ENCODE measurements at places on chromosomes 7 and 10.
A peak's percentile ranks its signal among the peaks of the same experiment; 100 is the strongest.

DNA sequence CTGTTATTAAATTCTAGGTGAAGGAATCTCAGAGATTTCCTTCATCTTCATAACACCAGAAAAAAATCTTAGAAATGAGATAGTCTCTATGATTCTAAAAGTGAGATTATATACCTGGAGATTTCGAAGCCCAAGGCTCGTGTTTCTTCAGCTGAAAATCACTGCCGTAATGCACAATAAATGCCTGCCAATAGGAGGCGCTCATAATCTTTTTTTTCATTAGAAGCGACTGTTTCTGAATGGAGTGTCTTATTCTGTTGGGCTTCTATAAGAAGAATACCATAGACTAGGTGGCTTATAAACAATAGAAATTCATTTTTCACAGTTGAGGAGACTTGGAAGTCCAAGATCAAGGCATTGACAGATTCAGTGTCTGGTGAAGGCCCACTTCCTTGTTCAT, 294.7 kb downstream of the PRKG1 start:
- no peak for DNase-seq

GRCh38 chr7:82593780-82594179, 150.2 kb upstream of the CACNA2D1 start:
- DNase-seq, result no peak

DNA sequence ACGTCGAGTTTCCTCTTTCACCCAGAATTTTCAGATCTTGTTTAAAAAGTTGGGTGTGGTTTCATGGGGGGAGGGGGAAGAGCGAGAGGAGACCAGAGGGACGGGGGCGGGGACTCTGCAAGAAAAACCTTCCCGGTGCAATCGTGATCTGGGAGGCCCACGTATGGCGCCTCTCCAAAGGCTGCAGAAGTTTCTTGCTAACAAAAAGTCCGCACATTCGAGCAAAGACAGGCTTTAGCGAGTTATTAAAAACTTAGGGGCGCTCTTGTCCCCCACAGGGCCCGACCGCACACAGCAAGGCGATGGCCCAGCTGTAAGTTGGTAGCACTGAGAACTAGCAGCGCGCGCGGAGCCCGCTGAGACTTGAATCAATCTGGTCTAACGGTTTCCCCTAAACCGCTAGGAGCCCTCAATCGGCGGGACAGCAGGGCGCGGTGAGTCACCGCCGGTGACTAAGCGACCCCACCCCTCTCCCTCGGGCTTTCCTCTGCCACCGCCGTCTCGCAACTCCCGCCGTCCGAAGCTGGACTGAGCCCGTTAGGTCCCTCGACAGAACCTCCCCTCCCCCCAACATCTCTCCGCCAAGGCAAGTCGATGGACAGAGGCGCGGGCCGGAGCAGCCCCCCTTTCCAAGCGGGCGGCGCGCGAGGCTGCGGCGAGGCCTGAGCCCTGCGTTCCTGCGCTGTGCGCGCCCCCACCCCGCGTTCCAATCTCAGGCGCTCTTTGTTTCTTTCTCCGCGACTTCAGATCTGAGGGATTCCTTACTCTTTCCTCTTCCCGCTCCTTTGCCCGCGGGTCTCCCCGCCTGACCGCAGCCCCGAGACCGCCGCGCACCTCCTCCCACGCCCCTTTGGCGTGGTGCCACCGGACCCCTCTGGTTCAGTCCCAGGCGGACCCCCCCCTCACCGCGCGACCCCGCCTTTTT, at the start of gene VIM:
VIM (plus strand) TSS at position 151 of the 925 bp plus-strand sequence. CDS start 1,182 bp downstream, outside the sequence.
- peak; percentile 80 for DNase-seq

DNA sequence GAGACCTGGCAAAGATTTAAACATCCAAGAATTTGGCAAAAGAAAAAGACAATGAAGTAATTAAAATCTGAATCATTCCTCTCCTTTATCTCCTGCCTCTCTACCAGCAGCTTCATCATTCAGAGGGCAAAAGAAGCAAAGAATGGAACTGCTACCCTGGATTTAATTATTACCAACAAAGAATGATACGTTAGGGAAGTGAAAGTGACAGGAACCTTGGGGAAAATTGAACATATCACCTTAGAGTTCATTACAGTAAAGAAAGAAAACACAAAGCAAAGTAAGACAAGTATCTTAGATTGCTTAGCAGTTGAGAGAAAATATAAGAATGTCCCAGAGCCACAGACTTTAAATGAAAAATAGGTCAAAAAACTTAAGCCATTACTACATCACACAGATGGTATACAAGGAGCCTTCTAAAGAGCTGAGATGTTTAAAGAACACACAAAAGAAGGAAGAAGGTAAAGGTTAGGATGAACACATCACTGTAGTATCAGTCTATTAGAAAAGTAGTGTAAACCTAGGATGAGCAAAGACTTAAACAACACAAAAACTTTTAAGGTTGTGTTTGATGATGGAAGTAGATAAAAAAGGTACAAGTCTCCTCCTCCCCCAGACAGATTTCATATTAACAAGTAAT, 17.5 kb downstream of the CTNNA3 start:
- no peak for DNase-seq

DNA sequence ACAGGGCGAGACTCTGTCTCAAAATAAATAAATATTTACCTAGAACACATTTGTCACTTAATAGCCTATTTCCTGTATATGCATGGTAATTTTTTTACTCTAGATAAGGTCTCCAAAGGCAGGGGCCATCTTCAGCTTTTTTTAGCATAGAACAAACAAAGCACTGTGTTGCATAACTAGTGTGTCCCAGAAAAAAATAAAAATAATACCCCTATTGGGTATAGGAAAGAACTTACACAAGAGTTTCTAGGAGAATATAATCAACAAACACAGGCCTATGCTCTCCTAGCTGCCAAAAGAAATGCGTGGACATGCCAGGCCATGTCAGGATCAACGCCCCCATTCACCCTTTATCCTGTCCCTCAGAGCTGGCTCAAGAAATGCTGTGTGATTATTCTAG, 103.6 kb downstream of the PARD3 start:
- no peak for DNase-seq

DNA sequence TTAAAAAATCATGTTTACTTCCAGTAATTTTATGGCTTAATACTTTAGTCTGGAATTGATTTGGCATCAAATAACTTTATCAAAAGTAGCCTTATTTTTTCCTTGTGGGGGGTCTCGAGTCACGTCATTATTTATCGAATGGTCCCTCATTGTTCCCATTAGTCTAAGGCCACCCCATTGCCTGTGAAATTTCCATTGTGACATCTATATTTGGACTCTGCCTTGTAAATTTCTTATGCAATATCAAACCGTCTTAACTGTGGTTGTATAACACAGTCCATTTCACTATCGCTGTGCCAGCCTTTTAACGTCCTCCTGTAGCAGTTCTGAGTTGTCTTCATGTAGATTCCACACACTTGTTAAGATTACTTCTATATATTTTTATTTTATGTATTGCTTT, 103.9 kb upstream of the RET start:
- no peak for DNase-seq

All from stimulated activated CD4-positive, alpha-beta T cell treated with anti-CD3 and anti-CD28 coated beads, Interleukin-4, amount 100 ng/mL, for 48 hours (primary cell).